Astrocyte (in vitro differentiated cells and primary cell): ENCODE measurements at places on chromosomes 1 and 21.

- DNase-seq = no peak
These were observed 338.1 kb upstream of the LYPLAL1 start for GRCh38 chr1:218835609-218836008.

GRCh38 chr1:217274416-217274815 lies 356.5 kb downstream of the GPATCH2 start:
- no peak for DNase-seq

DNA sequence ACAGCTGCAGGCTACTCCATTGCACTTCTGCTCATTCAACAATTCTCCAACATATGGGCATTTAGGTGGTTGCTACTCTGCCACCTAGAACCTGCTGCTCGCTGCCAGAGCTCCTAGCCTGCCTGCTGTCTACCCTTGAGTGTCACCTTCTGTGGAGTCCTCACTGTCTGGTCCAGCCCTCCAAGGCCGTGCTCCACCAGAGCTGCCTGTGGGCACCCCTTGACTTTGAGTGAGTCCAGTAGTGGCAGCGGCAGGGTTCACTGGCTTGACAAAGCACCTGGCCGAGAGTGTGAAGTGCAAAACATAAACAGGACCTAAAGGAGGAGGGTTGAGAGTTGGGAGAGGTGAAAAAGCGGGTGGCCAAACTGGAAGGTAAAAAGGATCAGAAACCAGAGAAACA lies 120.3 kb upstream of the DNAH14 start:
- no peak for DNase-seq

- DNase-seq = no peak
These were observed 254.8 kb upstream of the VAMP3 start for GRCh38 chr1:7516341-7516740.

- DNase-seq = no peak
These were observed 15.4 kb downstream of the COL9A2 start for GRCh38 chr1:40301541-40302299.

GRCh38 chr1:160883581-160884513 lies 1.1 kb downstream of the ITLN1 start:
- DNase-seq = no peak

- no peak for DNase-seq
These were observed 17.9 kb downstream of the UBE4B start for GRCh38 chr1:10050611-10051010.

GRCh38 chr1:191641420-191642260 lies 516.6 kb upstream of the RGS18 start:
- DNase-seq = peak; percentile 78

GRCh38 chr1:56646611-56647010 lies 1.5 kb downstream of the PRKAA2 start:
- DNase-seq = no peak

- DNase-seq = no peak
These were observed 26.1 kb downstream of the KRTAP20-3 start for GRCh38 chr21:30668776-30669175.

- no peak for DNase-seq
These were observed 71.9 kb downstream of the LHX9 start for GRCh38 chr1:197989058-197989457.

DNA sequence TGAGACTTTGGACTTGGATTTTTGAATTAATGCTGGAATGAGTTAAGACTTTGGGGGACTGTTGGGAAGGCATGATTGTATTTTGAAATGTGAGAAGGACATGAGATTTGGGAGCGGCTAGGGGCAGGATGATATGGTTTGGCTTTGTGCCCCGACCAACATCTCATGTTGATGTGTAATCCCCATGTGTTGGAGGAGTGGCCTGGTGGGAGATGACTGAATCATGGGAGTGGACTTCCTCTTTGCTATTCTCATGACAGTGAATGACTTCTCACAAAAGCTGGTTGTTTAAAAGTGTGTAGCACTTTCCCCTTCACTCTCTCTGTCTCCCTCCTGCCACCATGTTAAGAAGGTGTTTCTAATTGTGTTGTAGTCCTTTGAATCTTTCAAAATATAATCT lies 9.3 kb upstream of the PHGDH start:
- peak; percentile 46 for DNase-seq

DNA sequence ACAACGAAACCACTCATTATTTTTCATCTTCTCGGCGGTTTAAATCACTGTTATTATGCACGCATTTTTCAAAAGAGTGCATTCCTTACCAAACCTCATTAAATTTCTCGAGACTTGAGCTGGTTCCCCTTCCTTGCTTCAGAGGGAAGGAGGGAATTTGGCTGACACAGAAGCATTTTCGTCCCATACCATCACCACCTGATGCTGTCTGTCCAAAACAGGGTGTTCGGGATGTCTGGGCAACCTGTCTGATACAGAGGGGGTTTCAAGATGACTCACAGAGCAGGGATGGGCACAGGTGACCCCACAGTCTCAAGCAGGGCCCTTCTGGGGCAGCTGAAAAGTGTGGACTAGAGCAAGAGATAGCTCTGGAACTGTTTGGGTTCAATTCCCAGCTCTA lies 12.3 kb upstream of the RCC2 start:
- DNase-seq = no peak

- DNase-seq = no peak
These were observed 135.8 kb downstream of the PTPRU start for GRCh38 chr1:29372108-29372507.

DNA sequence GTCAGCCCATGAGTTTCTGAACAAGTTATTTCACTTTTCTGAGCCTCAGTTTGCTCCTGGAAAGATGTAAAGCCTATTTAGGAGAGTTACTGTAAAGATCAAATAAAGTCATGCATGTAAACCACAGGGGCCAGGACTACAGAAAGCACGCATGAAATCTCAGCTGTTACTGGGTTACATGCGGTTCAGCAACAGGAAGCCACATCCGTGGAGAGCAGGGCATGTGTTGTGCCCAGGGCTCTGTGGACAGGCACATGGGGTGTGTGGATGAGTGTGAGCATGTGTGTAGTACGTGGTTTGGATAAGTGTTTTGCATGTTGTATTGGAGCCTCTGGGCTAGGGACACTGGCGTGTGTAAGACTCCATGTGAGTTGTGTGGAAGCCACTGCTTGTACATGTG lies 2.2 kb upstream of the EPHA2 start:
- no peak for DNase-seq

DNA sequence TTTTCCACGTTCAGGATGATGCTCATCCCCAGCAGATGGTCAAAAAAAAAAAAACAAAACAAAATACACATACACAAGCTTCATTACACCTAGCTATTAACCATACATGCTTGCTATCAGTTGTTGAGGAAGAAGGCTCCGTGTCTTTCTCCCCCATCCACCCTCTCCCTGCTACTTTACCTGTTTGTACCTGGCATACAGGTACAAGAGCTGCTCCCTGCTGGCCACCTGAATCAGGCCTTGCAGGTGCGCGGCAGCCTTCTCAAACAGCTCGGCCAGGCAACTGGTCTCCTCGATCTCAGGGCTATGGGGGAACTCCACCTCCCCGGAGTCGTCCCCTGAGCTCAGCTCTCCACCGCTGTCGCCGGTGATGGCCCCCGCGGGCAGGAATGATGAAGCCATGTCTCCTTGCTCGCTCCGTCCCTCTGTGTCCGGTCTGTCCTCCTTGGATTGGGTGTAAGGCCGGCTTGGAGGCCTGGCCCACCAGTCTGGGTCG lies 464 bp downstream of the ACBD6 start:
- no peak for DNase-seq

- DNase-seq = peak; percentile 57
These were observed 154.5 kb upstream of the ADGRL4 start for GRCh38 chr1:79161077-79161476.

DNA sequence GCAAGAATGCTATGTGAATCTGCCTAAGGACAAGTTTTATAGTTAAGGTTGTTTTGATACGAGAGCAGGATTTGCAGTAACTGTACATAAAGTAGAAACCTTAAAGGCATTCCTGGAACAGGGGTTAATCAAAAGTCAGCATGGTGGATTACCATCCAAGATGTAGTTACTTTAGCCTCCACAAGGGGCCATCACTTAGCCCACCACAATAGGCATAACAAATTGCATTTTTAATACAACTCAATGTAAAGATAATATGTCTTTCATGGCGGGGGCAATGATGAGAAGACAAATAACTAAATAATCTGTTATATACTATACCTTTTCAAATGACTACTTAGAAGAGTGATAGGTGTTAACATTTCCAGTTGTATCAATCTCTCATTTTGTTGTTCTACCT lies 611.2 kb upstream of the ADGRL4 start:
- DNase-seq = no peak

GRCh38 chr1:151213560-151213959 lies 15.2 kb downstream of the PIP5K1A start:
- DNase-seq = peak; percentile 58

GRCh38 chr1:93652323-93652949 lies 29.2 kb downstream of the BCAR3 start:
- no peak for DNase-seq

DNA sequence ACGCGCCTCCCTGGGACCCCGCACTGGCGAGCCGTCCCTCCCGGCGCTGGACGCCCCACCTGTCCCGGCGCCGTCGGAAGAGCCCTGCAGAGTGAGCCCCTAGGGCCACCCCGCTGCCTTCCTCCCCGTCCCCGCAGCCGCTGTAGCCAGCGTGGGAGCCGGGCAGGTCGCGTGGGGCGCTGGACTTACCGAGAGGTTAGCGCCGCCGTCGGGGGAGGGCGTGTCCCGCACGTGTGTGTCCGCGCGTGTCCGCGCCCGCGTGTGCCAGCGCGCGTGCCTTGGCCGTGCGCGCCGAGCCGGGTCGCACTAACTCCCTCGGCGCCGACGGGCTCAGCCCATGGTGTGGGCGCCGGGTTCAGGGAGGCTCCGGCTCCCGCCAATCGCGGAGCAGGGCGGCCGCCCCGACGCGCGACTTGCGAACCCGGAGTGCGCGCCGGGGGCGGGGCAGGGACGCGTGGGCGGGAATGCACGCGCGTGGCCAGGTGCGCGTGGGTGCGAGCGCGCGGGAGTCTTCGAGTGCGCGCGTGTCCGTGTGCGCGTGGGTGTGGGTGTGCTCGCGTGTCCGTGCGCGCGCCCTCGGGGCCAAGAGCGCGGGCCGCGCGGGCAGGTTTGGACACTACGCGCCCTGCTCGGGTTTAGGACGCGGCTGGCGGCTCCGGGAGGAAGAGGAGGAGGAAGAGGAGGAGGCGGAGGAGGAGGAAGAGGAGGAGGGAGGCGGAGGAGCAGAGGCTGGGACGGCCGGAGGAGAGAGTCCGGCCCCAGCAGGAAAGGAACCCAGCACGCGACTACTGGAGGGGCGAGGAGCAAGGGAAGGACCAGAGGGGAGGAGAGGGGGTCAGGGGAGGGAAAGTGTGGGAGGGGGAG lies 145.2 kb upstream of the ETS2 start:
- DNase-seq = no peak

DNA sequence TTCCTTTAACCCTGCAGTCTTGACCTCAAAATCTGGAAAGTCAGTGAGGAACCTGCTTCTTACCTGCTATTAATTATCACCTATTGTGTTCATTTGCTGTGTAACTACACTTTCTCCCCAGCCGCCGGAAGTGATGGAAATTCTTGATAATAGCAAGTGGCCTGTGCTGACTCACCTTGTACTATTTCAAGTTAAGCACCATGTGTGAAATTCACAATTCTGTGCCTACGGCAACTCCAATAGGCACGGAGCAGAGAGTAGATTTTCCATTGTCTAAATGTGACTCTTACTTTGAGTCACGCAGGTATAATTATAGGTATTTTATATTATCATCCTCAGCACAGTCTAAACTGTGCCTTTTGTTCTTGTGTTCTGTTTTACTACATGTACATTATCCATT lies 466.8 kb downstream of the KIF26B start:
- peak; percentile 15 for DNase-seq

GRCh38 chr1:232792949-232793348 lies 12.3 kb upstream of the MAP10 start:
- no peak for DNase-seq
